ENCODE measurements at places on chromosomes 6 and 20.

DNA sequence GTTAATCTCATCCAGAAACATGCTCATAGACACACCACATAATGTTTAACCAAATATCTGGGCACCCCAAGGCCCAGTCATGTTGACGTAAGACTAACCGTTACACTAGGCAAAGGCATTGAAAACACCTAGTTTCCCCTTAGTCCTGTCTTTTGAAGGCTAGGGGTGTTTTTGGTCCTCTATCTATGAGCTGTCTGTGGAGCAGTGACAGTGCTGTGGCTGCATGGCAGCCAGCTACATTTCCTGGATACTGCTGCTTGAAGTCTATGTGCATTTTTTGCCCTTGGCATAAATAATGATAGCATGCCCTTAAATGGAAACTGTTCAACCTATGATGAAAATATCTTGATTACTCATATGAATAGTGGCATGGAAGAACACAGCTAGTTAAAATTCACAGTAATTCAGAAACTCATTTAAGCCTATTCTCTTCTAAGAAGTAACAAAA lies 18.6 kb downstream of the FARS2 start:
- DNase-seq: no peak

DNA sequence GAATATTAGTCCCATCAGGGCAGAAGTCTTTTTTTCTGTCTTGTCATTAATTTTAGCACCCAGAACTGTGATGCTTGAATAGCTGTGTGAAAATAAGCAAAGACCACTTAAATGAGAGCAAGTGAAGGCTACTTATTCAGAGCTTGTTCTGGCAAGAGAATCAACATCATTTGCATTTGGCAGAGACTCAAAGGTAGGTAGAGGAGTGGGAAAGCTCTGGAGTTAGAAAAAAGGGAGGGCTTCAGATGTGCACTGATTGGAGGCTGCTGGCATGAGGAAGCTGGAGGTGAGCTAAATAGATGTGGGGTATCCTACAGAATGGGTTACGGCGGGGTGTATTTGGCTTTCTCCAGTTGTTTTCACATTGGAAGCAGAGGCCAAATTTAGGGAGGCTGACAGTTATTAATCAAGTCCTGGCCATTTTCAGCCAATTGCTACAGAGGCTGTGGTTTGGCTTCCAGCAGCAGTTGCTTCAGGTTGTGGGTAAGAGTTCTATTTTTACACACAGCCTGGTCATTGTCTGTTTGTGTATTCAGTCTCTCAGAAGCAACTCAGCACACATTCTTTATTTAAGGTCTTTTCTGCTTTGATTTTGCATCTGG lies 254.3 kb downstream of the BTBD3 start:
- no peak for DNase-seq

- no peak for DNase-seq
Measured at GRCh38 chr20:51142448-51142847, 119.5 kb upstream of the KCNG1 start.

GRCh38 chr6:15811107-15811506 lies 148.3 kb upstream of the DTNBP1 start:
- no peak for DNase-seq

DNA sequence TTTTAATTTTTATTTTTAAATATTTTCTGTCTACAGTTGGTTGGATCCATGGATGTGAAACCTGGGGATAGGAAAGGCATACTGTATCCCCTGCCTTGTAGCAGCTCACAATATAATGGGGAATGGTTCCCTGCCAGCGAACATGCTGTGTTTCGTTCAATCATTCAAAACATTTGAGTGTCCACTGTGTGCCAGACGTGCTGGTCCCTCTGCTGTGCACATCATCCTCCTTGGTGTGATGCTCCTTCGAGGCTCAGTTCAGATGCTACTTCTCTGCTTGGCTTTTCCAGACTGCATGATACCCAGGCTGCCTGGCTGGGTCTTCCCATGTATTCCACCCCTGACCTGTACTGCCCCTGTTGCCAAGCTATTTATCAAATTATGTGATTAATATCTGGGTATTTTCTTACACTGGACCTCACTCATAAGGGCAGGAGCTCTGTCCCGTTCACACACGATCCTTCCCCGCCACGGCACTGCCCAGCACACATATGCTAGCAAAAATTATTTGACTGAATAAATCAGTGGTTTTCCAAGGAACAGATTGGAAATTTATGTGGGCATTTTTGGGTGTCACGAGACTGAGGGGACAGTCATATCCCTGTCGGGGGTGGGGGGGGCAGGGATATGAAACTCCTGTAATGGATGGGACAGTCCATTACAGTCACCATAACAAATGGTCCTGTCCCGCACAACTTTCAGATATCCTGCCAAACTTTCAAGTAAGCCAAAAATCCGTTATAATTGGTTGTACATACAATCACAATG lies 4.9 kb downstream of the SDCBP2 start:
- no peak for DNase-seq

DNA sequence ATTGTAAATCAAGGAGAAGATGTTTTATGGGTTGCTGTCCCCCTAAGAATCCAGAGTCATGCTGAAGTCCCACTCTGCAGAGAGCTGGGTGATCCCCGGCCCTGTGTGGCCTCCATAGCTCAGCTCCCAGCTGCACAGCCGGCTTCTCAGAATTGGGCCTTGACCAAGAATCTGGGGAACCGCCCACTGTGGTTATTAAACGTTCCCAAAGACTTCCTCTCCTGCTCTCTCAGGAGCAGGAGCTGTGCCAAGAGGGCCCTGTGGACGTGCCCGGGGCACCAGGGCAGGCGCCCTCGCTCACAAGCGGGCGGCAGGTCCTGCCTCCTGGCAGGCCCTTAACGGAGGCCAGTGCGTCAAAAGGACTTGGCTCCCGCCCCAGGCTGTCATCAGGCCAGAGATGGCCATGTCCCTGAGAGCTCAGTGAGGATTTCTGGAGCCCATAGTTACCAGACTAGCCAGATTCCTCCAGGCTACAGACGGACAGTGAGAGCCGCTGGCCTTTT lies 30.4 kb downstream of the ZC3H12D start:
- peak; percentile 85 for DNase-seq

GRCh38 chr6:47254906-47255305 lies 54.8 kb downstream of the TNFRSF21 start:
- DNase-seq: no peak

GRCh38 chr6:156688620-156688971 lies 88.6 kb upstream of the ARID1B start:
- no peak for DNase-seq

DNA sequence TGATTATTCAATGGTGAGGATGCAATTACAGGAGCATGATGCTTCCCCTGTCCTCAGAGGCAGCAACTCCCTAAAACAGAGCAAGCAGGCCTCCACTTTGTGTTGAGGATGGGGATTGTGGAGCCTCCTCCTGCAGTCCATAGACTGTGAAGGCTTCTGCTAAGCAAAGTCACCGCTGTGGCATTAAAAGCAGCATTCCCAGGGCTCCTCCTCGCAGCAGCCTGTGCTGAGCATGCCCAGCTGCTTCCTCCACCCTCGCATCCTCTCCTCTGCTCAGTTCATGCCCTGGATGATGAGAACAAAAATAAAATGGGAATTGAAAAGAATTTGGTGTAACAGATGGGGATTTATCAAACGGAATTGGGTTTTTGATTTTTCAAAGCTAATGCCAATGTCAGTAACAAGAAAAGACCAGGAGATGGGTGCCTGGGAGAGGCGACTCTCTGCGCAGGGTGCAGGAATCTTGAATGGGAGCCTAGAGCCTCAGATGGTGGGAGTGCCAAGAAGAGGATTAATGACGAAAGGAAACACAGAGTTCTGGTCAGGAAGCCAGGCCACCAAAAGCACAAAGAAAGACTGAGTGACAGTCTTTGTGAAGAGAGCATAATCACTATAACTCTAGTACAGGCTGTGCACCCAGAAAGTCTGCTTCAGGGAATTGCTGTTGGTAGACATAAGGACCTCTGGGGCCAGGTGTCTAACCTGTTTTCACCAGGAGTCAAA lies 347.6 kb downstream of the TPBG start:
- DNase-seq: no peak

DNA sequence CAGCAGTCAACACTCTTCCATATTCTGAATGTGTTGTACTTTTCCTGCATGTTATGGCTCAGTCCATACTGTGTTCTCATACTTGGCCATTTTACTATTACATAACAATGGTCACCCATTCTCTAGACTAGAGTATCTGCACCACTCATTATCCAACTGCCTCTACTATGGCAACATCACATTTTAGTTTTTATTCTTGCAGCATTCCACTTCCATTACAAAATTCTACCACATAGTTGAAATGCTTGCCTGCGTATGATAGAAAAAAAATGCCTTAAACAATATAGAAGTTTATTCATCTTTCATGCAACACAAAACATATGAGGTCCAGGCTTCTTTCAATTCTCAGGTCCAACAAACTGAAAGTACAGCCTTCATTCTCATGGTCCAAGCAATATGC lies 128.0 kb downstream of the TENT5A start:
- no peak for DNase-seq

DNA sequence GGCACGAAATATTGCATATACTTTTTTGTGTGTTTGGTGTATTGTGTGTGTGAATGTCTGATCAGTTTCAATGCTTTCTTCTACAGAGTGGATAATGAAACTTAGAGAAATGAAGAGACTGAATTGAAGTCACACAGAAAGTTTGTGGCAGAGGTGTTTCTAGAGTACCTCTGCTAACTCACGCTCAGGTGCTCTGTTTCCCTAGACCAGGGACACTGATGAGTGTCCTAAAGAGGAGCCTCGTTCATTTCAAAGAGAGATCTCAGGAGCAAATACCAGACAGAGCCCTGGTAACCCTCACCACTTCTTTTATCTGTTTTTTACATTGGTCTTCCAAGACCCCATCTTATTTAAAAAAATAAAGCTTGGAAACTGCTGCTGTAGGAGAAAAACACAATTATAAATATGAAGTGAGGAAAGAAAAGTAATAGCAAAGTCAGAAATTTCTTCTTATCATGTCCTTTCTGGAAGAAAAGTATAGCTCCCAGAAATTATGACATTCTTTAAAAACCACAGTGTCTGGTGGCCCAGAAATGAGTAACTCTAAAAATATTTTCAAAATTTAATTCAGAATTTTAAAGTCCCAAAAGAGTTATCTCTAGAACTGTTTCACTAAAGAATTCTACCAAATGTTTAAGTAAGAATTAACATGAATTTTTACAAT lies 720.6 kb downstream of the RFPL4B start:
- no peak for DNase-seq

GRCh38 chr6:134698228-134698627 lies 251.7 kb downstream of the ALDH8A1 start:
- no peak for DNase-seq

GRCh38 chr6:44248579-44248978 lies 1.7 kb downstream of the HSP90AB1 start:
- DNase-seq: no peak

GRCh38 chr20:48919882-48920526 lies 1.5 kb upstream of the ARFGEF2 start:
- DNase-seq: no peak

DNA sequence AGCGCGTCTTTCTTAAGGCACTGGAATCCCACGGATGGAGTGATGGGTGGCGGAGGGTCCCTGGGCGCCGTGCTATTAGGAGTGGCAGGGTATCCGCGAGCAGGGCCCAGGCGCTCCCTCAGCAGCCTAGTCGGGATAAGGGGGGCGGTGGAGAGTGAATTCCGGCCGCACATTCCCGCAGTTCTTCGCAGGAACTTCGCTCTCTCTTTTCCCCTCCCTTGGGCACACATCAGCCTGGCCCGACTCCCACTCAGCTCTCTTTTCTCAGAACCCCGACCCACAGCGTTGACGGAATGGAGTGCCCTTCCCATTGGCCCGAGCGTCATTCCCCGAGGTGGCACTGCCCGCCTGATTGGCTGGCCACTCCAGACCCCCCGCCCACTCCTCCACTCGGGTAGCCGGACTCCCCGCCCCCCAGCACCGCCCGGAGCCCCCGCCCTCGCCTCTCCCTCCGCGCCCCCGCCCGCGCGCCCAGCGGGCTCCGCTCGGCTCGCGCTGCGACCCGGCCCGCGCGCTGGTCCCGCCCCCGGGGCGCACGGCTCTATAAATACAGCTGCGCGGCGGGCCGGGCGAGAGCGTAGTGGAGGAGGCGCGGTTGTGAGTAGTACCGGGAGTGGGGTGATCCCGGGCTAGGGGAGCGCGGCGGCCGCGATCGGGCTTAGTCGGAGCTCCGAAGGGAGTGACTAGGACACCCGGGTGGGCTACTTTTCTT lies at the start of gene ID4:
TSS of gene ID4 (plus strand) at position 572 of the 712 bp plus-strand sequence. CDS start 385 bp downstream, outside the sequence.
- peak; percentile 94 for DNase-seq

DNA sequence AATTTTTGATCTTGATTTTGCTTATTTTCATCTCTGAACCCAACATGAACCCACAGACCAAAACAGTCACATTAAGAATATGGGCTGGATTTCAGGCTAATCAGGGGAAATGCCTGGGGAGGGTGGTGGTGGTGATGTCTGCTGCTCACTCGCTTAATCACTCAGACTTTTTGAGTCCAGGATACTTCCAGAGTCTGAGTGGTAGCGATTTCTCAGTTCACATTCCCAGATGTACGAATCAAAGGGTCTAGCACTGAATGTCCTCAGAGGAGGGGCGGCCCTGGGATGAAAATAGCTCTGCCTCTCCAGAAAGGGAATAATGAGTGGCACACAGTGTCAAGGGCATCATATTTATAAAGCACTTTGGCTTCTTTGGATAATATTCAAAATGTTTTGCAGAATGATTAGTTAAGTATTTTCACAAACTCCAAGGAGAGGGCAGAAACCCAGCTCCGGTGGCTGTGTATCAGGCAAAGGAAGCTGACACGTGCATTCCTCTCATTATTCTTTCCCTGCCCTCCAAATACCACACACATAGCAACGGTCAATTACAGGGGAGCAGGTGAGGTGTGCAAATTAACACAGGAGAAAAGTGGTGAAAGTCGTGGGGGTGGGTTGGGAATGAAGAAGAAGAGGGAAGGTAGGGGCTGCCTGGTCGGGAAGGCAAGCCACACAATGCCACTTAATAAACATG lies 345.2 kb upstream of the RSPO3 start:
- DNase-seq: no peak

DNA sequence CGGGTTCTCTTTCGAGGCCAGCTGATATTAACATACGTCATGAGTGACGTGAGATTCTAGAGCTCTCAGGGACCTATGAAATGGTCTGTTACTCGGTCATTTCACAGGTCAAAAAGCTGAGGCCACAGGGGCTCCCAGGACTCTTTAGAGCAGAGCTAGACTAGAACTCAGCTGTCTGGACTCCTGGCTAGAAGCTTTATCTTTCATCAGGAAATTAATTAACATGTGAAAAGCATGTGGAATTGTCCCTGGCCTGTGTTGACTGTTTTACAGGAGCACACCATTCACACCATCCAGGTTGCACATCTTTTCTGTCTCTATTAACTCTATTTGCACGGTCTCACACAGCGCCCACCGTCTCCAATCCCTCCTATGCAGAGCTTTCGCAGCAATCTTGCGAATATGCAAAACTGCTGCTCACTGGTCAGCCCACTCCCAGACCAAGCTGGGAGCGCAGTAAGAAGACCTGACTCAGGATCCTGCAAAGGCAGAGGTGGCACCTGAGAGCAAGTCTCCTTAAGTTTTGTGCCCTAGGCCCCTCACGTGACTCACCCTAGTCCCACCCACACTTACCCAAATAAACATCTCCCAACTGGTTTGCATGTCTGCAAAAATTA lies 522.5 kb downstream of the CD83 start:
- no peak for DNase-seq

DNA sequence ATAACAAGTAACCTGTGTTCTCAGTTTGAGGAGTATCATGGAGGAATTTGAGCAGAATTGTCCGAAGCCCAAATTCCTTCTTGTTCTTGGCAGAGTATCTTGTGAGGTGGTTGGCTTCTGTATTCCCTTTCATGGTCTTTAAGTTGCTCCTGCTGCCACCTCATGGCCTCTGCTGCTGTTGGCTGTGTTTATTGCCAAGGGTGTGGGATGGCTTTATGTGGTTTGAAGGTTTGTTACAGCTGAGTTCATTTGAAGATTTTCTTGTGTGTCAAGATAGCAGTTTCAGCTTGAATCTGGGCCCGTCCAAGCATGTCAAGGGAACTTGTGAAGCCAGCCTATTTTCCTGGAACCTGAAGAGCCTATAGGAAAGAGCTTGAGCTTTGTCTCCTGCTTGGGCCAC lies 20.2 kb upstream of the TTK start:
- no peak for DNase-seq

All from muscle of back (tissue), 13 donors.